ENCODE measurements at places on chromosomes 12 and 14.

DNA sequence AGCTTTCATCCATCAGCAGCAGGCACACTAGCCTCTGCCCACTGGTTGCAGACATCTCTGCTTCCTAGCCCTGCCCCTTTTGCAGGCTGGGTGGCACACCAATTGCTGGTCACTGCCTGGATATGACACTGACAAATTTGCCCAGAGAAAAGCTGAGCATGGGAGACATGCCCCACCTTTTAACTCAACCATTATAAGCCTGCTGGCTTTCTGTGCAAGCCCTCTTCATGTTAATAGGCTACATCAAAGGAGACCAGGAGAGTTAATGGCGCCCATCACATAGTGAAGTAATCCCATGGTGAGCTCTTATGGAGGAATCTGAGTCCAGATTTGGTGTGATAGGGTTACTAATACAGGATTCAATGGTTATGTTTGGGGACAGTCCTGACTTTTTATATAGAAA is 139.2 kb downstream of the KICS2 start:
- peak; percentile 70 for DNase-seq

DNA sequence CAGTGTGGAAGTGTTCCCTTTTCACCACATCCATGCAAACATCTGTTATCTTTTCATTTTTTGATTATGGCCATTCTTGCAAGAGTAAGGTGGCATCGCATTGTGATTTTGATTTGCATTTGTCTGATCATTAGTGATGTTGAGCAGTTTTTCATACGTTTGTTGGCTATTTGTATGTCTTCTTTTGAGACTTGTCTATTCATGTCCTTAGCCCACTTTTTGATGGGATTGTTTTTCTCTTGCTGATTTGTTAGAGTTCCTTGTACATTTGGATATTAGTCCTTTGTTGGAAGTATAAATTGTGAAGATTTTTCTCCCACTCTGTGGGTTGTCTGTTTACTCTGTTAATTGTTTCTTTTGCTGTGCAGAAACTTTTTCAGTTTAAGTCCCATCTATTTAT is 244.5 kb upstream of the PRICKLE1 start:
- no peak for DNase-seq

GRCh38 chr14:42715316-42715715 is 1108.6 kb downstream of the LRFN5 start:
- DNase-seq, result no peak

DNA sequence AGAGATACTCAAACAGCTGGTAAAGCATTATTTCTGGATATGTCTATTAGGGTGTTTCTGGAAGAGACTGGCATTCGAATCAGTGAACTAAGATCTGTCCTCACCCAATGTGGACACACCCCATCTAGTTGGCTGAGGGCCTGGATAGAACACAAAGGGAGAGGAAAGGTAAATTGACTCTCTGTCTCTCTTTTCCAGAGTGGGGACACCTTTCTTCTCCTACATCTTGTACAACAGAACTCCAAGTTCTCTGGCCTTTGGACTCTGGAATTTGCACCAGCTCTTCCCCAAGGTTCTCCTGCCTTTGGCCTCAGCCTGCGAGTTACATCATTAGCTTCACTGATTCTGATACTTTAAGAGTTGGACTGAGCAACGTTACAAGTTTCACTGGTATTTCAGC is 1253.9 kb downstream of the SLC16A7 start:
- DNase-seq, result no peak

DNA sequence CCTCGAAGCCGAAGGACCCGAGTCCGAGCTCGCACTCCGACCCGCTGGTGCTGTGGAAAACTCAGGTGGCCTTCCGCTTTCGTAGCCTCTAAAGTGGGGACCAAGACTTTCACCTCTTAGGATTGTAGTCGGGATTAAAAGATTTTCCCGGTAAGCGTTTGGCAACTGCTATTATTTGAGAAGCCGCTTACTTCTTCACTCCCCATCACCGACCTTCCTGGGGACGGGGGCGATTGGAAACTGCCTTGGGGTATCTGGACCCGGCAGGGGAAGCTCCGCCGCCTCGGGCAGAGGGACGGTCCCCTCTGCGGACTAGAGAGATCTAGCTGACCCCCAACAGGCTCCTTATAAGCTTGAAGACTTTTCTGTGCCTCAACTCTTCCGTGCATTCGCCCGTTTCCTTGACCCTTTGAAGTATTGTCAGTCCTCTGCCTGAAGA is 659 bp downstream of the TRAFD1 start:
- DNase-seq, result no peak

DNA sequence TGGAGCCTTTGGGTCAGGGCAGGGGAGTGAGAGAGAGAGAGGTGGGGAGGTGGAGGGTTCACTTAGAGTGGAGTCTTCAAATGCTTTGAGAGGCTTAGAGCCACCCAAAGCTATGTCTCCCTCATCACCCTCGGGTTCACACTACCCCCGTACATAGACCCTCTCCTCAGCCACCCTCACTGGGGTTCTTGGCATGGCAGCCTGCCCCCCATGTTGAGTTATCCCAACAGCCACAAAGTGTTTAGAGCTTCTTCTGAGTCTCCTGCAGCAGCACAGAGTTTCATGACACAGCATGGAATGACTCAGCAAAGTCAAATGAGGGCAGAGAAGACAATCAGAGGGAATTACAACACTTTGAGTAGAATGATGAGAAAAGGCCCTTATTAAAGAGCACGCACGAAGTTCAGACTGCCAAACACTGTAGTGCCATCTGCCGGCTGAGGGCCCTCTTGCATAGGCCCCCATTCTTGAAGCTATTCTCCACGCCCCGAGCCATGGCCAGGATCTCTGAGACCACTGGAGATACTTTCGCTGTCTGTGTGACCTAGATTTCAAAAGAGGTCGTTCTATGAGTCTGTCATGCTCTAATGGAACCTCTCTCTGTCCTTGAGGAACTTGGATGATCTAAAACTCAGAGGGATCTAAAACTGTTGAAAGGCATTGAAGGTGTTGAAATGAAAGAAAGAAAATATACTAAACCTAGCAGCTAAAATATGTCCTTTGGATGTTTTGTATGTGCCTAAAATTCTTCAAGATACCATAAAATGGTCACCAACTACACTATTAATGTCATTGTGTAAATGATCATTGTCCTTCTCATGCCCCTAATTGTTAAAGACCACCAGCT is 221.9 kb downstream of the PELI2 start:
- peak; percentile 62 for DNase-seq

- DNase-seq, result peak; percentile 48
These were observed 81.2 kb downstream of the TMEM260 start for GRCh38 chr14:56660677-56661389.

DNA sequence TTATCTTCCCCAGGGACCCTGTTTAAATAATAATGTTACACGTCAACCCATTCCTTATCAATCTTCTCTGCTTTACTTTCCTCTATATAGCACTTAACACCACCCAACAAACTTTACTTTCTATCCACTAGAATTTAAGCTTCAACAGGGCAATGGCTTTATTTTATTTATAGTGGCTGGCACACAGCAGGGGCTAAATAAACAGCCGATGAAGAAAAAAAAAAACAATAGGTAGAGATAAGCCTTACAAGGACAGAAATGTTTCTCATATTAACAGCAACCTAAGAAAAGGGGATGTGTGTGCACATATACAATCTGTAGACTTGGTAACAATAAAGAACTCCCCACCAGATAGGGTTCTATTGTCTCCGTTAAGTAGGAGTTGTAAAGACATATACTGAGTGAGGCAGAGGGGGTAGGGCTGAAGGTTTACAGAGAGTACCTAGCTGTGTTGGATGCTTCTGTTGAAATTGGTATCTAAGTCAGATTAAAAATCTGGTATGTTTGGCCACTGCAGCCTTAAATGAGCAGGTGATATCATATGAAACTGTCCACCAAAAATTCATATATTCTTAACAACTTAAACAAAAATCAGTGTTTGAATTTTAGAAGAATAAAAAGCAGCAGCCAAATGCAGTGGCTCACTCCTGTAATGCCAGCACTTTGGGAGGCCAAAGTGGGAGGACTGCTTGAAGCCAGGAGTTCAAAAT is 24.7 kb upstream of the AP4S1 start:
- DNase-seq, result no peak

- peak; percentile 42 for DNase-seq
These were observed 294.9 kb downstream of the FOXN3 start for GRCh38 chr14:89121968-89122620.

DNA sequence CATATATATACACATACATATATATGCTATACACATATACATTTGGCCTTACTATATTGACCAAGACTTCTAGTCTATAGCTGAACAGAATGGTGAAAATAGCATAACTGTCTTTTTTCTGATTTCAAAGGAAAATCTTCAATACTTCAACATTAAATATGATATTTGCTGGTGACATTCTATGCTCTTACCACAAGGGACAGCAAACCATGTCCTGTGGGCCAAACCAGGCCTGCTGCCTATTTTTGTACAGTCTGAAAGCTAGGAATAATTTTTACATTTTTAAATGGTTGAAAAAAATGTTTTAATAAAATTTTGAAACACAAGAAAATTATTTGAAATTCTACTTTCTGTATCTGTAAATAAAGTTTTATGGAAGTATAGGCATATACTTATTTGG is 63.6 kb downstream of the EML5 start:
- no peak for DNase-seq

- no peak for DNase-seq
These were observed 44.3 kb upstream of the HSPB8 start for GRCh38 chr12:119134284-119135072.

DNA sequence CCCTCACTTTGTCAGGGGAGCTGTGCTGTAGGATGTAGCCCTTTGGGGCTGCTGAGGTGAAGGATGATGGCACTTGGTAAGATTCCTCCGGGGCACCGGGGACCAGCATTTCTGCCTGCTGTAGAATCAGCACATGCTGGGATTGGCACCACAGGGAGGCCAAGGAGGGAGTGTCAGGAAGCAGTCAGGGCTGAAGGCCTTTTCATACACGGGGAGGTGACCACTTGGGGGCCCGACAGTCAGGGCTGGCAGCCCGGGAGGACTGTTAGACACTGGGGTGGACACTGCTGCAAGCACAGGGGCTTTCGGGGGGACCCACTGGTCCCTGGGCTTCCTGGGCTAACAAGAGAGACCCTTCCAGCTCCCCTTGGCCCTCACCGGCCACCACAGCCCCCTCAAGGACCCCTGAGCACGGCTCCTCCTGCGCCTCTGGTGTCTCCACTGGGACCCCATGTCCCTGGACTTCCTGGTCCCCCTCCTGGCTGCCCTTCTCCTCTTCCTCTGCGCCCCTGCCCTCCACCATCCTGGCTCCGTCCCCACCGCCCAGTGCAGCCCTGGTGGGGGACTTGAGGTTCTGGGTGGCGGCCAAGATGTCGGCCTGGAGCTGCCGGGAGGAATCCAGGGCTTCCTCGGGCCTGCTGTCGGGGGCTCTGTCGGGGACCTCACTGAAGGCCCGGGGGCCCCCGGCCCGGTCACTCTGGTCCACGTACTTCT is 6.5 kb downstream of the TMEM119 start:
- no peak for DNase-seq

- DNase-seq, result no peak
These were observed 22.9 kb upstream of the CCND2 start for GRCh38 chr12:4250691-4251090.

GRCh38 chr14:88856786-88857366 is 32.4 kb downstream of the TTC8 start:
- DNase-seq, result no peak

DNA sequence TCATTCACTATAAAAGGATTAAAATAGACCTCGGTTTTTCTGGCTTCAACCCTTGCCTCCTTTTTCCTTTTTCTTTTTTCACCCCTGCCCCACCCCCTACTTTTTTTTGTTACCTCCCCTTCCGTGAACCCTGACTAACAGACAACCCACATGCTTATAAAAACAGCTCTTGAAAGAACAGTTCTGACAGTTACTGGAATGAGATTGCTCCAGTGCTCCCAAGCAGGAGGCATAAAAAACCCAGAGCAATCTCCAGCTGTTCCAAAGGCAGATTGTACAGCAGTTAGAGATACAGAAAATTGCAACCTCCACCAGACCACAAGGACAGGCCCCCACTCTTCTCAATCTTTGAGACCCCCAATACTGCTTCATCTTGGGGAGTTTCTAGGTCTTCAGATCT is 29.9 kb upstream of the TMEM260 start:
- no peak for DNase-seq

- DNase-seq, result no peak
These were observed 126.0 kb upstream of the ATF7IP start for GRCh38 chr12:14239350-14239934.

- DNase-seq, result no peak
These were observed 18.0 kb downstream of the IGF1 start for GRCh38 chr12:102462386-102462785.

DNA sequence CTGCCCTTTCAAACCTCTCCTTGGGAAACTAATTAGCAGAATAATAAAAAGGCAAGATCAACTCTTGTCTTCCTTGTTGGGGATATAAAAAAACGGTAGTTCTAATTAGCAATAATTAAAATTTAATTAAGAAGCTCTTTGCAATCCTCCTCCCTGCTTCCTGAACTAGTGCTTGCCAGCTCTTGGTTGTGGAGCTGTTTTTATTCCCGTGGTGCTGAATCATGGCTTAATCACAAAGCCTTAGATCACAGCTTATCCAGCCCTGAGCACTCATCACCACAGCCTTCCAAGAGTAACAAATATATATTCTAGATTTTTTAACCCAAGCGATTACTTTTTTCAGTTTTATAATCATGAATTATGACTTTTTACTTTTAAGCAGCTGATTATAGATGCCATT is 63.2 kb upstream of the INSM2 start:
- DNase-seq, result no peak

DNA sequence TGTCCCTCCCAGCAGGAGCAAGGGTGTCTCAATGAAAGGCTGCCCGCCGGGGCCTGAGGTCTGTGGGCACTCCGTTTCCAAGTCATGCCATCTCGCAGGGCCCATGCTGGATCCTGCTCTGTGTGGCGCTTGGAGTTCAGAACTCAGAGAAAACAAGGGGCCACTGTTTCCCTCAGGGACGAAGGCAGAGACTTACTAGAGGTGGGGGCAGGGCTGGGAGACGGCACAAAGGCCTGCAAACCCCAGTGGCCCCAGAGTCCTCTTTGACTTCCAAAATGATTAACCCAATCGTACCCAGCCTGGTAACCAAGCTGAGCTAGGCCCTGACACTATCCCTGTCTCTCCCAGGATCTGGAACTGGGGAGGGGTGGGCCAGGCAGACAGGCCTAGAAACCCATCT is 95.8 kb downstream of the ITPK1 start:
- DNase-seq, result no peak

DNA sequence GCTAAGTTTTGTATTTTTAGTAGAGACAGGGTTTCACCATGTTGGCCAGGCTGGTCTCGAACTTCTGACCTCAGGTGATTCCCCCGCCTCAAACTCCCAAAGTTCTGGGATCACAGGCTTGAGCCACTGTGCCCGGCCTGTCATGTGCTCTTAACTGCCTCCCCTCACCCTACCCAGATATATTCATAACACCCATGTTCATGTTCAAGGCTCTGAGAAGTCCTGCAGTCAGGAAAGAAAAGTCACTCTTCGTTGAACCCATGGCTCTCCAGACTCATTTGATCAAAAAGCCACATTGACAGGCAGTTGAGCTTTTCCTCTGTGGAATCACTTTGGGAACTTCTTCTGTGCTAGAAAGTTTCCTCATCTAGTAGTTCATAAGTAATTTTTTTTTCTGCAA is 545.5 kb upstream of the TBX3 start:
- DNase-seq, result no peak
